ENCODE measurements at places on chromosomes 2 and 18.

- DNase-seq = peak; percentile 74
Observed at GRCh38 chr2:24466871-24467870, 23.9 kb upstream of the NCOA1 start.

DNA sequence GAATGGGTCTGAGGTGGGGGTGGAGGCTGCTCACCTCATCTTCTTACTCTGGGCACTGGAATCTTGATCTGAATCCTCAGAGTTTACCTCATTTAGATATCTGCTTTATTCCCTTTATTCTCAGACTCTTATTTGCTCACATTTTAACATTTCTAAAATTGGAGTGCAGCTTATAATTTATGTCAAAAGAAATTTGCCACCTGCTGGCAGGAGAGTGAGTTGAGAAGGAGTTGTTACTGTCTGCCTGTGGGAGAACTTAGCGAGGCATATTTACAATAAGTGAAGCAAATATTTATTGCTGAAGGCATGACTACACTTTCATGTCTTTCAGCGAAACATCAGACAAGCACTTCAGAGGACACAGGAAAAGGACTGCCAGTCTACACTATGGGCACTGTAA is 16.4 kb upstream of the KIAA2012 start:
- no peak for DNase-seq

DNA sequence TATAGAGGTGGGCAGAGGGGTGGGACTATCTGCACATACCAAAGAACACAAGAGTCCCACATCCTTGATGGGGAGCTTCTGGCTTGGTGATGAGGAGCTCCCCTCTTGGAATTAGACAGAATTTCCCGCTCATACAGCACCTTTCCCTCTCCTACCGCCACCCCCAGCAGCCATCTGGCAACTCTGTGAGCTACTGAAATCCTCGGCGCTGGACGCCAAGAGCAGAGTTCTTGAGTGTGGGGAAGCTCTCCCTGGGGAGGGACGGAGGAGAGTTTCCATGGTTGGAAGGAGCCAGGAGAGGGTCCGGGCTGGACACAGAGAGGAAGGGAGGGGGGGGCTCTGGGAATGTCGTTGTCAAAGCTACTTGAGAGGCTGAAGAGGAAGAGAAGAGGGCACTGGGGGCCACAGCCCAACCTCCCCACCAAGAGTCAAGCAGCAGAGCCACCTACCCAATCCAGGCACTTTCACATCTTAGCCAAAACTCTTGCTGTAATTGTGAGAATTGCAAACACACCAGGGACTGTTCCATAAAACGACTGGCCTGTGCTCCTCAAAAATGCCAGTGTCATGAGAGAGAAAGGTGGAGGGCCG is 89.4 kb upstream of the MCFD2 start:
- no peak for DNase-seq

GRCh38 chr18:35610724-35611123 is 29.2 kb downstream of the GALNT1 start:
- DNase-seq = no peak

DNA sequence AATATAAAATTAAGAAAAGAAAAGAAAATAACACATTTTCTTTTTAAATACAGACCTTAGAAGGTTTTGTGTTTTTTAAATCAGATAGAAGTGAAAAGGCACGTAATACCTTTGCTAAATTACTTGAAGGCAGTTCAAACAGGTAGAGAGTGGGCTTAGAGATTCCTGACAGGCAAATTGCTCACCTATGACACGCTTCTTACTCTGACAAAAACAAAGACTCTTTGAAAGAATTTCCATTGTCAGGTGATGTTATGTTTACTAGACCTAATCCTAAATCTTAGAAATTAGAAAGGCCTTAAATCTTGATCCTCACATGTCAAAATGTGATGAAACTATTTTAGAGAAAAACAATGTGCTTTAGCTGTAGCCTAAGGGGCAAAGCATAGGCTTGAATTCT is 522.9 kb downstream of the SOX11 start:
- DNase-seq = no peak

DNA sequence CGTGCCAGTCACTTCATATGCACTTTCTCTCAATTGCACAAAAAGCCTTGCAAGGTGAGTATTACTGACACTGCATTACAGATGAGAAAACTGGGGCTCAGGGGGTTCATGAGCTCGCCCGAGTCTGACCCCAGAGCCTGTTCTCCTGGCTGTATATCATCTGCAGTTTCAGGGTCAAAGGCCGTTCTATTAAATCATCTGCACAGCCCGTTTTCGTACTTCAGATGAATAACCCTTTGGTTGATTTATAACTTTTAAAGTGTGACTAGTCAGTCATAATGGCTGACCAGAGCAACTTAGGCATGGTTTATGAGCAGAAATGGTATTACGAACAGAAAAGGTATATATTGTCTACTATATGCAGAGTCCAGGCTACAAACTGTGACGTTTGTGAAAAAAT is 35.3 kb upstream of the NPAS2 start:
- no peak for DNase-seq

GRCh38 chr2:214382229-214382628 is 28.6 kb upstream of the VWC2L start:
- no peak for DNase-seq

GRCh38 chr2:85951351-85952067 is 62.7 kb upstream of the ST3GAL5 start:
- DNase-seq = peak; percentile 33

DNA sequence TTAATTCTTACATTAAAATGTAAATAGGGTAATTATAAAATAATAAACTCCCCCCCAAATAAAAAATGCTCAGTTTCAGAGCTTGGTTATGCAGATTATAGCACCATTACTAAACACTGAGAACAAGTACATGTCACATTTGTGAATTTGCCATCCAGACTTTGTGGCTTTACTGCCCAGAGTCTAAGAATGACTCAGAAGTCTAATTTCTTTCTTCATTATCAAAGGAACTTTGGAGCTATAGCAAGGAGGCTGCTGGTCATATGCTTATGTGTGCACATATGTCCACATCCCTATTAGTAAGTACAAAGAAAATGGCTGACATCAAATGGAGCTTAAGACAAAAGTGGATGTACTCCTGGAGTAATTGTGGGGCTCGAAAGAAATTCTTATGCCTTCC is 248.5 kb upstream of the SESTD1 start:
- no peak for DNase-seq

DNA sequence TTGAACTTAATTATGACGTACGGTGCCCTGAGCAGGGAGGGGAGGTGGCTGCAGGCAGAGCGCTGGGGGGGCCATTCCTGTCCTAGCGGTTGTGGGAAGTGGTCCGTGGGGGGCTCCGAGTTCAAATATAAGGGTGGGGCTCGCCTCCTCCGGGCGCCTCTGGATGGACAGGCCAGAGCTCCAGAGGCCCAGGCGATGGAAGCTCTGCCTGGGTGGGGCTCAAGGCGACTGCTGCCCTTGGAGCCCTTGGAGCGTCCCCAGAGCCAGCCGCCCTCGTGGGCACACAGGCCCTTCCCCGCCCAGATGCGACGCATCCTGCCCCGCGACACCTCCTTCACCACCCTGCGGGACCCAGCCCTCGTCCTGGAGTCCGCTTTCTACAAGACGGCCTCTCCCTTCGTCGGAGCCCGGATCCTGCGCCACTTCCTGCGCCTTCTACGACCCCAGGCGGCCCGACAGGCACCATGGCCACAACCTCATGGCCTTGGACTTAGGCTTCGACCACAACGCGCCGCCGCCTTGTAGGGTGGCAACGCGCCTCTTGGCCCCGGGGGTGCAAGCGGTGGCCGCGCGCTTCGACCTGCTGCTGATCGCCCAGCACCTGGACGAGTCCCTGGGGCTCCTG is 10.5 kb downstream of the AQP12B start:
- DNase-seq = peak; percentile 34

DNA sequence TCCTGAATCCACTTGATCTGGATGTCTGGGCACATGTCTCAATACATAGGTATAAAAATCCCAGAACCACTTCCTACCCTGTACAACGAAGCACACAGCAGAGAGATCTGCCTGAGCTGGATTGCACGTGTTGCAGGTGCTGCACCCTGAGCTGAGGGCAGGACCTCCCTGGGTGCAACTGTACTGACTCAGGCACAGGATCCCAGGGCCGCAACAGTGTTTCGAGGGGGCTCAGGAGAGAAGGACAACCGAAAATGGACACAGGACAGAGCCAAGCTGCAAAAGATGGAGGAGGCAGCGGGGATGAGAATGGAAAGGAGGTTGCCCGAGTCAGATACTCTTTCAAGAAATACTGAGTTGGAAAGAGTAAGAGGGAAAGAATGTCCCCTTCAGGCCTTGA is 354.1 kb downstream of the EIPR1 start:
- DNase-seq = no peak

DNA sequence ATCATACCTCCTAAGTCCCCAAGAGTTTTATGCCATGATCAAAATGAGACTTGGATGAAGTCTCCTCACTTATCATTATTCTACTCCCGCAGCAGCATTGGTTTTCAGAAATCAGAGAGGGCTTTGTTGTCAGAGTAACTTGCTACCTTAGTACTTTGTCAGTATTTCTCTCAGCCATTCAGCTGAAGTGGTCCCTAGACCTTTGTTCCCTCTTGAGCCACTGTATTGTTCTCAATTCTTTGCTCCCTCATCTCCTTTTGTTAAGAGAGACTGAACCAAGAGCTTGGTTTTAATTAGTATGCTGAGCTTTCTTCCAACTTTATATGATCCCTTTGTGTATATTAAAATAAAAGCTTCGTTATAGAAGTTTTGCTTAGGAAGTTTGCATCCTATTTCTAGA is 133.4 kb downstream of the DOCK10 start:
- DNase-seq = no peak

- DNase-seq = peak; percentile 80
Observed at GRCh38 chr2:164178835-164179465, 442.3 kb downstream of the GRB14 start.

All from islet precursor cell (in vitro differentiated cells).